ENCODE measurements at places on chromosomes 12 and 14.

- DNase-seq: no peak
Observed at GRCh38 chr14:60175255-60175902, 10.2 kb upstream of the DHRS7 start.

GRCh38 chr12:90013409-90013808 is 304.8 kb upstream of the ATP2B1 start:
- DNase-seq: peak; percentile 6

DNA sequence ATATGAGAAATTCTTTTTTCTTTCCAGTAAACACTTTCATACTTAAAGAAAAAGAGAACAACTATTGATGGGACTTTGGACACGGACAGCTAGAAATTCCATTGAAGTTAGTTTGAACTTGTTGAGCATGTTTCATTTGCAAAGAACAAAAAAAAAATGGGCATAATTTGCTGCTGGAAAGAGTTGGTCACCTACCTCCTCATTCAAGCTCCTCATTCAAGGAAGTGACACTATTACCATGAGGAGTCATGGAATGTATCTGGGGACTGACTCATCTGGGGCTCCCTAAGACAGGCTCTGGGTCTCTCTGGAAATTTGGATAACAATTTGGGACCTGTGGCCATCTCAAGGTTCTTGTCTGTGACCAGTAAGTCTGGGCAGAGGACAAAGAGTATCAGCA is 50.4 kb downstream of the KICS2 start:
- DNase-seq: no peak

GRCh38 chr14:63214417-63215196 is 10.4 kb downstream of the RHOJ start:
- no peak for DNase-seq

DNA sequence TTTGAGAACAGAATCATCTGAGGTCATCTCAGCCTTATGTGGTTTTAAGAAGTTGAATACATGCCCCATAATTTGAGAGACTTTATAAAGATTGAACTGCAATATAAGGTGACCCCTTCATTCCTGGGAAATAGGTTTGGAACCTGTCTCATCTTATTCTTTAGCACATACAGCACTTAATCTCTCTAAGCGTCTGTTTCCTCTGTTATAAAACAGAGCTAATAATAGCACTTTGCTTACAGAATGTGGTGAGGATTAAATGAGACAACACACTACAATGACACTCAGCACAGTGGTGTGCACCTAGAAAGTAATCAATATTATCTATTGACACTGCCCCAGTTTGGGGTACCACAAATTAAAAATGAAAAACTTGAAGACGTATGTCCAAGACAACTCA is 102.1 kb downstream of the DUSP6 start:
- no peak for DNase-seq

DNA sequence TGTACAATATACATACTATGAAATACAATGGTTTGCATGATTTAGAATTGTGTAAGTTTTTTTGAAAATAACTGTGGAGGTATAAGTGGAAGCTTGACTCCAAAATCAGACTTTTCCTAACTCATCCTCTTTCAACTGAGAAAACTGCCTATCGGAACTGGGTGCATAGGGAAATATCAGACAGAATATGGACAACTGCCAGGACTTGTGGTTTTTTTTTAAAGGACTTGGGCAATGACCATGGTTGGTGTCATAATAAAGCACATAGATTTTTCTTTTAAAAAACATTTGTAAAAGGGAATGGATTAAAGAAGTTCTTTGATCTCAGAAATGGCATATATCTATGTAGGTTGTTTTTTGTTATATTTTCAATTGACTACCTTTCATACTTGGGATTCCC is 53.3 kb upstream of the LRRK2 start:
- DNase-seq: no peak

DNA sequence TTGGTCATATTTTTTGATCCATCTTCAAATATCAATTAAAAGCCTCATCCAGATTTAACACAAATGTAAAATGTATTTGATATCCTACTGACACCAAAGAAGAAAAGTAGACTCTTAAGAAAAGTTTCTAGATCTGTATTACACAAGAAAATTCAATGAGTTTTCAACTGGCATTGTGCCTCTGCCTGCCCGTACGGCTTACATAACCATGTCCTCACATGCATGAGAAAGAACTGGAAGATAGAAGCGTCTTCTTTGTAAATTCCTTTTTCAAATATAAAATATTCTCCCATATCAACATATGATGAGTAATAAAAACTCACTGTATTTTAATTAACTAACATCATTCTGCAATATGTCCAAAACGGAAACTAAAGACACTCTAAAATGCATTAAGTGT is 7.2 kb downstream of the ANKS1B start:
- no peak for DNase-seq
